ENCODE measurements at places on chromosomes 3 and 15.
A peak's percentile ranks its signal among the peaks of the same experiment; 100 is the strongest.

DNA sequence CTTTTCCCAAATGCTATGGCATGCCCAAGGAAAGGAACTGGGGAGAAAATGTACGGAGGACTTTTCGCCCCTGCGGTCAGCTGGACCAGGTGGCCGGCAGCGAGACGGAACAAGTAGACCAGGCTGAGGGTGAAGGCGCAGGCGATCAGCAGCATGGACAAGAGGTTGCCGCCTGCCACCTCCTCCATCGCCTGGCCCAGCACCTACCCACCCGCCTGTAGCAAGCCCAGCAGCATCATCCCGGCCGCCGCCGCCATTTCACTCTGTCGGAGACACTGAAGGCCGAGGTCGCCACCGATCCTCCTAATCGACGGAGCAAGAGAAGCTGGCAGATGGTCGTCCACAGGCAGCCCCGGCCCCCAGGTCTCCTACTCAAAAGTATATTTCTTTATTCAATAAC lies 1046.3 kb upstream of the GBE1 start:
- DNase-seq: no peak

- DNase-seq: no peak
These were observed 2.7 kb downstream of the PXYLP1 start for GRCh38 chr3:141234283-141234682.

DNA sequence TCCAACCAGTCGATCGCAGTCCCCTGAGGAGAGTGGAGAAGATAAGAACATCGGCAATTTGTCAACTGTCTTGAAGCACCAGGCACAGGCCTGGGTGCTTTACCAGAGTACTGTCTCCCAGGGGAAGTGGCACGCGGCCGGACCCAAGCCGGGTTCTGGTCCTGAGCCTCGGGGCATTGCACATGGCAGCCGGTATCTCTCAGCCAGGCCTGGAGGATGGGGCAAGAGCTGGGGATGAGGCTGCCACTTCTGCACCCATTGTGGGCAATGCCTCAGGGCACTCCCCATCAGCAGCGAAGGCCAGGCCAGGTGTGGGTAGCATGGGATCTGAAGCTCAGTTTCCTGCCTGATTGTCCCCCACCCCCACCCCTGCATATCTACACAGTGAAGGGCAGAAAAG lies 77.5 kb downstream of the ADCY5 start:
- no peak for DNase-seq

GRCh38 chr3:39718674-39719595 lies 90.5 kb upstream of the MYRIP start:
- DNase-seq: no peak

GRCh38 chr3:52396907-52397591 lies 47.9 kb downstream of the SEMA3G start:
- no peak for DNase-seq

DNA sequence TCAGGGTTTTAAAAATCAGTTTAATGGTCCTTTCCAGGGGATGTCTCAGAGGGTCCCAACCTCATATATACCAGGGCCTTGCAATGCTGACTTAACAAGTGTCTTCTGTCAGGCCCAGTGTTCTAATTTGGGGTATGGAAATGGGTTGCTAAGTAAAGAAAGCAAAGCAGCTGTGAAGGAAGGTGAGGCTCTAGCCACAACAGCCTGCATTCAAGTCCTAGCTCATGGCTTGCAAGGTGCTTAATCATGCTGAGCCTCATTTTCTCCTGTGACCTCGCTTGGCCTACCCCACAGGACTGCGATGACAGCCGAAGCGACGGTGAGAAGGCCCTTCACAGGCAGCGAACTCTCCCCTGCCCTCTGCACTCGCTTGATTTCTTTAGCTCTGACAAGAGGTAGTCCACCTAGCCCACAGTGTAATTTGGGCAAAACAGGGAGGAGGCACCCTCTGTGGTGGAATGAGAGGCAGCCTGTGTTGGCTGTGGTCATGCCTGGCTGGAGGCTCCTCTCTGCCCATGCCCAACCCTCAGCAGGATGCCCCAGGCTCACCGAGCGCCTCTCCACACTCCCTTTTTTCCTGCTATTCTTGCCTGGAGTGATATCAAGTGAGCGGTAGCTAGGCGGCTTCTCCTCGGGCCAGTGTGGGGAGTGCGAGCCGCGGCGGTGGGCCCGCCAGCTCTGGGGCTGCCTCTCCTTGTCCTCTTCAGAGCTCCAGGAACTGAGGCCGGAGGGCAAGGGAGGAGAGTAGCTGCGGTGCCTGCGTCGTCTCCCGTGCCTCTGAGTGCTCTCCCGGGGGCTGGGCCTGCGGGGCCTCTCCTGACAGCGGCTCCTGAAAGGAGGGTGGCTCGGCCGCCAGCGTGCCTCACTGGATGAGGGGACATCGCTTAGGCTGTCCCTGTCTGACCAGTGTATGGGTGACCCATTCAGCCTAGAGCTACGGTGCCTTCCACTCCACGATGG lies 29.2 kb downstream of the ILDR1 start:
- no peak for DNase-seq

- DNase-seq: peak; percentile 4
These were observed 612 bp downstream of the APPL1 start for GRCh38 chr3:57227930-57228751.

DNA sequence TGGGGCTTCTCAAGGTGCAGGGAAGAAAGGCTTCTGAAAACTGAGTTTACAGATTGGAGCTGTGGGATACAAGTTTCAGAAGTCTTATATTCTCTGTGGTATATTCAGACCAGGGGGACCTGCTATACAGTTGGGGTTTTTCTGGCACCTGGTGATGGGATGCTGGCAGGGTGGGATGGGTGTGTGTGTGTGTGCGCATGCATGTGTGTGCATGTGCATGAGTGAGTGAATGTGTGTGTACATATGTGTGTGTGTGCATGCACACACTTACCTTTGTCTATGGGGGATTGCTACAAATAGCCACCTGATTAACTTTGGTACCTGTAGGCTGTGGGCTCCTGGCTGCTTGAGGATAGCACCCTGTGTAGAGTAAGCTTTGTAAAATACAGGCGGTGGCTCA lies 131.4 kb downstream of the PDCD6IP start:
- no peak for DNase-seq

GRCh38 chr3:113496924-113497323 lies 18.0 kb downstream of the SPICE1 start:
- no peak for DNase-seq
